Inflammatory macrophage treated with lipopolysaccharide for 4 hours (primary cell): ENCODE measurements at places on chromosomes 2 and 18.

GRCh38 chr2:2793925-2794560, 463.0 kb upstream of the MYT1L start:
- no peak for DNase-seq

DNA sequence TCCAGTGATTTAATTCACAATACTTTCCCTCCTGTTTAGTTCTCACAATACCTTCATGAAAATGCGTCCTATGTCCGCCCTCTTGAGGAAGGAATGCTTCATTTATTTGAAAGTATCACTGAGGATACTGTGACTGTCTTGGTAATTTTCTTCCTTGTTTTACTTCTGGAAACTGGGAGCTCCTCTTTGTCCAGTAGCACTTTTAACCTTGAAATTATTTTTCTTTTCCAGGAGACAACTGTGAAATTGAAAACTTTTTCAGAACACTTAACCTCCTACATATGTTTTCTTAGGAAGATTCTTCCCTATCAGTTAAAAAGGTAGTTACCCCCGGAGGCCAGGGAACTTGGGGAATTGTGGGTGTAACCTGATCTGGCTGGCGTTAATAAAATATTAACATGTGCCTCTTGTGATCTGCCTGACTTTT, 58.9 kb upstream of the STON1 start:
- no peak for DNase-seq

GRCh38 chr2:27989149-27989548, 98.6 kb downstream of the BABAM2 start:
- DNase-seq, result no peak

GRCh38 chr2:6909431-6910385, 7.5 kb upstream of the RNF144A start:
- peak; percentile 35 for DNase-seq

- DNase-seq, result no peak
These were observed 92.8 kb upstream of the NRP2 start for GRCh38 chr2:205589479-205589878.

DNA sequence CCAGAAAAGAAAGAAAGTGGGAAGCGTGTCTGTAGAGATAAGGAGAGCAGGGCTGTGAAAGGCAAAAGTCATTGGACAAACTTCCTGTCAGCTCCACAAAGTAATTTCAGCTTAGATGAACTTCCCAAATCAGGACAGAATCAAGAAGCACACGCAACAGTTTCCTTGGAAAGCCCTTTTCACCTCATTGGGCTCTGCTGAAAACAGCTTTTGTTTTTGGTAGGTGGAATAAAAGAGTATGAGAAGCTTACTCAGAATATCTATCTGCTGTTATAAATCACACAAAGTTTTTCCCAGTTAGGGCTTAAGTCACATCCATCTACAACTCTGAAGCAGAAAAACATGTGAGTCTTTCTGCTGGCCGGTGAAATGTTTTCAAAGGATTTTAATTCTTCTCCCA, 42.4 kb upstream of the EFEMP1 start:
- no peak for DNase-seq

- no peak for DNase-seq
These were observed 19.7 kb upstream of the RIOK3 start for GRCh38 chr18:23433360-23433759.

- DNase-seq, result no peak
These were observed 17.1 kb downstream of the ITM2C start for GRCh38 chr2:230881840-230882239.

DNA sequence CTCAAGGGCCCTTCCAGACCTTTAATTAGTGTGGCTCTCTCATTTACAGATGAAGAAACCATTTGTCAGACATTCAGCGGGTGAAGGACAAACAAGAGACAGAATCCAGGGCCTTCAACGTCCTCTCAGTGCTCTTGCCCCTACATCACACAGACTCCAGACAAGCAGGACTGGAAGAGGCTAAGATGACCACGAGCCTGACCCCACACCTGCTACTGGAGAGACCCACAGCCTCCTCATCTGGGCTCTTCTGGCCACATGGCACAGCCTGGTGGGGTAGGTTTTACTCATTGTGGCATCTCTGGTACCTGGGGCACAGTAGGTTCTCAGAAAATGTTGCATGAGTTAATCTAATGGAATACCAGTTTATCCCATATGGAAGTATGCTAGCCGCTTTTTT, 69.6 kb upstream of the TMEM247 start:
- DNase-seq, result no peak

DNA sequence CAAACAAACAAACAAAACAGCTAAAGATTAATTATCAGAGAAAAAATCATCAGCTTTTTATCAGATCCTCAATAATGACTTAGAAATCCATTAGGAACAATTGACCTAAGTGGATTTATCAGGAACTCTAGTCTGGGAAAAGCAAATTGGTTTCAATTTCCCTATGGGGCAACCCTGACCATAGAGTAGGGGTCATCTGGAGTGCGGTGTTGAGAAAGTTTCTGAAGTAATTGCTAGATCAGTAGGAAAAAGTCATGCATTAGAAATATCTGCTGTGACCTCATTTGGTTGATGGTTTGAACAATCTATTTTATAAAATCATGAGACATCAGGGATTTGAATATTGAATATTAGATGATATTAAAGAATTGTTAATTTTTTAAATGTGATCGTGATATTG, 507.9 kb downstream of the TXNL1 start:
- peak; percentile 78 for DNase-seq

DNA sequence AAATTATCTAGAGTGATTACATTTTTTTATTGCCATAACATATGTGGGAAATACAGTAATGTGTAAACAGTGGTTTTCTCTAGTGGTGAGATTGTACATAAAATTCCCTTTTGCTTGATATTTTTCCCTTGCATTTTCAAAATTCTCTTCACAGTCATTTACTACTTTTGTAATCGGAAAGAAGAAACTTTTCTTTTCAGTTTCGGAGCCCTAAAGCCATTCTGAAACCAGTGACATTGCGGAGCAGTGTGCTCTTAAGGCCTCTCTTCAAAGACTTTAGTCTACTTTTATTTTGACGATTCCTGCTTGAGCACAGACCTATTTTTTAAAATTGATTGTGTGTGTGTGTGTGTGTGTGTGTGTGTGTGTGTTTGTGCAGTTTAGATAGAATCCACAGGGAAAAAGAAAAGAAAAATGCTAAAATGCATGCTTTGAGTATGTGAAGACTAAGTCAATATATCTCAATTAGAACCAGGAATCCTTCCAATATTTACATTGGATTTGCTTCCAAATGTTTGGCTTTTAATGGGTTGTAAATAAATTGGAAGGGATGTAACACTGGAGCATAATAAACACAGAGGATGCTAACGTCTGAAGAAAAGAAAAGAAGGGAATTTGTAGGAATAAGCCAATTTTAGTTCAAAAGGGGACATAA, 357.4 kb downstream of the RND3 start:
- DNase-seq, result no peak

DNA sequence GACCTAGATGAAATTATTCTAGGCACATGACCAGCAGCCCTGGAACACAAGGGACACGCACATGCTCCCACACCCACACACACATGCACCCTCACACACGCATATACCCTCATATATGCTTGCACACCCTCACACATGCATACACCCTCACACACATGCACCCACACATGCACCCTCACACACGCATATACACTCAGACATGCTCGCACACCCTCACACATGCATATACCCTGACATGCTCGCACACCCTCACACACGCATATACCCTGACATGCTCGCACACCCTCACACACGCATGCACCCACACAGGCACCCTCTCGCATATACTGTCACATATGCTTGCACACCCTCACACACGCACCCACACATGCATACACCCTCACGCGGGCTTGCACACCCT, 61.8 kb downstream of the PARD6G start:
- no peak for DNase-seq

DNA sequence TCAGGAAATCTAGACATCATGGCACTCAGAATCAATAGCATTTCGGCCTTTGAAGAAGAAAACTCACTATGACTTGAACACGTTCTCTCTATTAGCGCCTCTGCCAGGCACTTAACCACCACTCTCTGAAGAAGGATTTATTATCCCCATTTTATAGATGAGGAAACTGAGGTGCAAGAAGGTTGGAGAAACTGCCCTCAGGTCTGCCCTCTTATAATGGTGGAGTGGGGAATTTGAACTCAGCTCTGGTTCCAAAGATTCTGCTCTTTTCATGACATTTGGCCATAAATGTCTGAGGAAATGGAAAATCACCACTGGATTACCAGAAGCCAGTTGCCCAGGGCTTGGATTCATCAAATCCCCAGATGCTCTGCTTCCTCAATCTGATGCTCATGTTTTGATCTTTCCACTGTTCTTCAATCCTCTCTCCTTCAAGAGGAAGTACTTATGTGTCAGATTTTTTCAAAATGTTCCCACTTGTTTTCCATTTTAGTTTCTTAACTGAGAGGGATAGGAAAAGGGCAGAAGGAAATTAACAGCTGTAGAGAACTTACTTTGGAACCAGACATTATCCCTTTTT, 68.1 kb downstream of the ANTXR1 start:
- peak; percentile 66 for DNase-seq

GRCh38 chr2:29920631-29921559, 491 bp downstream of the ALK start:
- DNase-seq, result no peak

DNA sequence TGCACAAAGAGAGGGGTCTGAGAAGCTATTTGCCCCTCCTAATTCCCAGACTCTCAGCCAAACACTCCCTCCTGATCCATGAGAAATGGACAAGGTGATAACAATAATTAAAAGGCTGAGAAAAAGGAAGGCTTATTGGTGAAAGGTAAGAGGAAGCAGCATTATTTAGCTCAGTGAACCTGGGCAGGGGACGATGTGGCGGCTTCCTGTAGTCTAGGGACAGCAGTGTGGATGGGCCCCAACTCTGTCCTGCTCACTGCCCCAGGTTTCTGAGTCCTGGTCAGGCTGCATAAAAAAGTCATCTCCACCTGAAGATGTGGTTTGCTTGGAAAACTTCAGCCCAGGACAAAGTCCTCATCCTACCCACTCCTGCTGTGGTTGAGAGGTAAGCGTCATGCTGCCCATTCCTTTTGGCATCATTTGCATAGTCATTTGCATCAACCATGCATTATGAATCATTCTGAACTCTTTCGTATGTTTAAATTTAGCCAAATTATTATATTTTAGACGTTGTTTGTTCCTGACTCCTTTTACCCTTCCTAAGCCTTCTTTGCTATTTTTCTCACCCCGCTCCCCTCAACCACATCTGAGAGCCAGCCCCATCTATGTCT, 126.8 kb downstream of the CLIP4 start:
- no peak for DNase-seq

GRCh38 chr18:23406271-23406787, 46.8 kb upstream of the RIOK3 start:
- DNase-seq, result no peak

DNA sequence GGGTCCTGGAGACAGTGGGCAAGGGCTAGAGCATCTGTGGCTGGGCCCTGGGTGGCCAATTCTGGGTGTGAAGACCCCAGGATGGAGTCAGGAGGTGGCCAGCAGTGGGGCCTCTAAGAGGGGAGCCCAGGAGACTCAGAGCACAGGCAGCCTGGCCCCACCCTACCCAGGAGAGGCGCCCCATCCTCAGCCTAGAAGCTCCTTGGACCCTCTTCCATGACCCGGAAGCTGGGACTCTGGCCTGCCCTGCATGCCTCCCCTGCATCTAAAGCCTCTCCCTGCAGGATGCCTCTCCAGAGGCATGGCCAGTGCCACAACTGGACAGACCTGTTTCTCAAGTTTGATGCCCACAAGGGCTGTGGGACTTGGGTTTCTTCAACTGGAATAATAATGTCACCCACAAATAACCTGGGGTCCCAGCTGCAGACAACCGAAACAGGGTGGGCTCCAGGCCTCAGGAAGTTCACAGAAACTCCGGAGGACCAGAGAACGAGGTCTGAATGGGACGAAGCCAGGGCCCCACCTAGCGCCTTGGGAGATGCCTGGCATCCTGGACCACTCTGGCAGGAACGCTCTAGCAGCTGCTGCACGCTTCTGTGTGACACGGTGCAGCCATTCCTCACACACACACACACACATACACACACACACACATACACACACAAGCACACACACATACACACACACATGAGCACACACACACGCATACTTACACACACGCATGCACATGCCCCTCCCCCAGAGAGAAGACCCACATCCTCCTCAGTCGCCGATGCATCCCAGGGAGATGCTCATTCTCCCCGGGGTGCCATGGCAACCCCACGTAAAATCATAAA, 16.4 kb downstream of the KCNIP3 start:
- no peak for DNase-seq

GRCh38 chr2:168050377-168050776, 197.0 kb downstream of the STK39 start:
- no peak for DNase-seq

DNA sequence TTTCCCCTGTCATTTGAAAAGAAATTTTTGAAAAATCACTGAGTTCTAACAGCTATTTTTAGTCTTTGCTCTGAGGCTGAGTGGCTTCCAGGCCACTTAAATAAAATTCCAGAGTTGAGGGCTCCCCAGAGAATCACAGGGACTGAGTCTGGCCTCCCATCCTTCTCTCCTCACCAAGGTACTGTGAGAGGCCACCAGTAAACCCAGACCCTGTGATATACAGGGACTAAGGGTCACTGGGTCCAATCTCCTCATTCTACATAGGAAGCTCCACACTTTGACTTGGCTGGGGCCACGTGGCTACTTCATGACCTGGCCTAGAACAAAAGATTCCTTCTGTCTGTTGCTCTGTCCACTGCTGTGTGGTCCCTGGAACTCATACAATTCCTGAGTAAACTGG, 123.2 kb upstream of the CDCA7 start:
- DNase-seq, result no peak

- DNase-seq, result no peak
These were observed 471.0 kb upstream of the HNMT start for GRCh38 chr2:137493261-137493660.

DNA sequence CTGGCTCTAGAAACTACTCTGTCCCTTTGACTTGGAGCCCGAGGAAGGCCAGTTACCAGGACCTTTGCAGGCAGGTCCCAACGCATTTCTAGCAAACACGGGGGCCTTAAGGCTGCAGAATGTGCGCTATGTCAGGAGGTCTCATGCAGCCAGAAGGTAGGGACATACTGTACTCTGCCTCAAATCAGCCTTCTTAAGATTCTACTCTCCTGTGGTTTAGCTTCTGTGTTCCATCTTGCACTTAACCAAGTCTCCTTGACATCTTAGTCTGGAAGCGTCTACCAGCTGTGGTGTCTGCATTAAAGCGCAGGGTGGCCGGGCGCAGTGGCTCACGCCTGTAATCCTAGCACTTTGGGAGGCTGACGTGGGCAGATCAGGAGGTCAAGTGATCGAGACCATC, 65.5 kb downstream of the STEAP3 start:
- no peak for DNase-seq

GRCh38 chr18:10760986-10761385, 235.2 kb downstream of the NAPG start:
- DNase-seq, result no peak

GRCh38 chr2:137262594-137262993, 497.2 kb downstream of the THSD7B start:
- no peak for DNase-seq
